ENCODE measurements at places on chromosomes 11 and 22. TPM values are rescaled to one million over a fixed set of nuclear protein-coding genes. Genes with fewer than 3 reads are reported as not detected.

GRCh38 chr11:61473370-61474012 lies 35.1 kb upstream of the LRRC10B start:
- no peak for DNase-seq

- no peak for DNase-seq
Observed at GRCh38 chr22:44426981-44427380, 71.1 kb downstream of the RTL6 start.

GRCh38 chr22:44940130-44940529 lies 69.7 kb downstream of the PHF21B start:
- no peak for DNase-seq

DNA sequence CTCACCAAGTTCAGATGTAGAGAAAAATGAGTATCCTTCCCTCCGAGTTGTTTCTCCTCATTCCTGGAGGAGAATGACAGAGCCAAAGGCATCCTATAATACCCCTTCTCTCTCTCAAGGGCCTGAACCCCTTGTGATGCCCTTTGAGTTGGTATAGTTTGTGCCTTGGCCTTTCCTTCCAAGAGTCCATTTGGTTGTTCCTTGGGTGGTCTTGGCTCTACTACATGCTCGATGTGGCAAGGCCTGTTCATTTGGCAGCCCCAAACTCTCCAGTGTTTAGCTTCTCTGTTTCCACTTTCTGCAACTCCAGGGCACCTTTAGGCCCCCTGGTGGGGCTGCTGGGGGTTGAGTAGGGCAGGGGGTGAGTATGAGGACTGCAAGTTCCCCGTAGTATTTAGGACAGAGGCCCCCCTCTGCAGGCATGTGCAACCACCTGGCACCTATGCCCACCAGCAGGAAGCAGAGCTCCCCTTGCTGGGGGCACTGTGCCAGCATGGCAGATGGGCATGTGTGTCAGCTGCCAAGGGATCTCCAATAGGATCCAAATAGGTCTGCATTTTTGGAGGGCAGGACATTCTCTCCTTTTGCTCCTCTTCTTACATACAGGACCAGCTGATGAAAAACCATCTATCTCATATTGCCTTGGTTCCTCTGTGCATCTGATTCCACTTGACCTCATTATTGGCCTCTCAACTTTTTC lies 217.2 kb upstream of the CADM1 start:
- DNase-seq: no peak

DNA sequence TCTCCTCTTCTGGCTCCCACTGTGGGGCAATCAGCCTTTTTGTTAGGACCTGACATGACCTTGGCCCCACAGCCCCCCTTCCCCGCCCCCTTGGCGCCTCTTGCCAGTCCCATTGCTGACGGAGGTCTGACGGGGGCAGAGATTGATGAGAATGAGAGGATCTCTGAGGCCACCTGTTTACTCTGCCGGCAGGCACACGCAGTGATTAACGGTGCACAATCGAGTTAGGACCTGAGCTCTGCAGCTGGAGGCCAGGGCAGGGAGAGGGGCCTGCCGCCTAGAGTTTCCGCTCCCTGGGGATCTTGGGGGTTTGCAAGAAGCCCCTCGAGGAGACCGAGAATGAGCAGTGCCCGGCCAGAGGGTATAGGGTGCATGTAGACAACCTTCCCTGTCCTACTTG lies 6.8 kb upstream of the CHRM1 start:
- DNase-seq: peak; percentile 76

DNA sequence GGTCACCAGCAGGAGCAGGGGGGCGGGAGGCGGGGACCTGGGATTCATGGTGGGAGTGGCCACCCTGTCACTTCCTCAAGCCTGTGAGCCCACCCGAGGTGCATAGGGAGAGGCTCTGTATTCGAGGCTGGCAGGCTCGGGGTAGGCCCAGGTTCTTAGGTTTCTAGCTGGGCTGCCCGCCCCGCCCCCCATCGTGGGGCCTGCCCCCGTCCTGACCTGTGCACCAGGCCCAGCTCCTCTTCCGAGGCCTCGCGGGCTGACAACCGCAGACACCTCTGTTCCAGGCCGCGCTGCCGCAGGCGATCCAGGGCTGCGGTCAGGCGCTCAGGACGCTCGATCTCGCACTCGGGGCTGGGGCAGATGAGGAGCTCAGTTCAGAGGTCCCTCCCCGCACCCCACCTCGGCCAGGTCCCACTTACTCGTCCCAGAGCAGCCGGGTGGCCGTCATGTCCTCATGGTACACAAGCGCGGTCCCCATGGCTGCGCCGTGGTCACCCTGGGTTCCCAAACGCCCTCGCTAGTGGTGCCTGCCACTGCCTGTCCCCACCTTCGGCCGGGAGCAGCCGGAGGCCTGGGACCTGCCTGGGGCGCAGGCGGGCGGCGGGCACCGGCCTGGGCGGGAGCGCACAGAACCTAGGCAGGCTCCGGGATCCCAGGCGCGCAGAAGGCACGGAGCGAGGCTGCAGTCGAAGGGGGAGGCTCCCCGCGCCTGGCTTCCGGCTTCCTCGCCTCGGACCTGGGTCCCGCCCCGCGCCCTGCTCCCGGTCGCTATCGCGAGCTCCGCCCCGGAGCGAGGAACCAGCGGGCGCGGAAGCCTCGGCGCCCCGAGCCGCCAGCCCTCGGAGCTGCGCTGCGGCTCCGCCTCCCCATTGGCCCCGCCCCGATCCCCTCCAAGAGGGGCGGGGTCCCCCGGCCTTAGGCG lies at the start of gene HDAC10:
HDAC10 (minus strand) TSS at position 711 of the 922 bp plus-strand sequence; CDS start at position 478, 233 bp downstream.
- peak; percentile 92 for DNase-seq

DNA sequence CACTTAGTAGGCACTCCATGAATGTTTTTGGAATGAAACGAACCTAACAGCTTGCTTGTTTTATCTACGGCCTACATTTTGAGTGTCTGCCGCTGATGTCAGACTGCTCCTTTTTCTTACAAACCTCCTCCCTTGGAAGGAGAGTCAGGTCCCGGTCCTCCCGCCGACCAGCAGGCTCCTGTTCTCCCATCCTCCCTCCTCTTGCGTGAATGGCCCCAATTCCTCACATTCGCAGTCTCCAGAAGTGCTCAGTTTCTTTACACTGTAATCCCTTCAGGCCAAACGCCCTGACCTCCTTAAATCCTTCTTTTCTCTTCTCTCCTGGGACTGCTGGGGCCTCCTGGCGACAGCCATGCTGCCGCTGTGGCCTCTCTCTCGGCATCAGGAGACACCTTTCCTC lies 82.6 kb upstream of the CSNK2A3 start:
- no peak for DNase-seq

GRCh38 chr22:11253000-11253511 lies 4274.9 kb upstream of the OR11H1 start:
- no peak for DNase-seq

DNA sequence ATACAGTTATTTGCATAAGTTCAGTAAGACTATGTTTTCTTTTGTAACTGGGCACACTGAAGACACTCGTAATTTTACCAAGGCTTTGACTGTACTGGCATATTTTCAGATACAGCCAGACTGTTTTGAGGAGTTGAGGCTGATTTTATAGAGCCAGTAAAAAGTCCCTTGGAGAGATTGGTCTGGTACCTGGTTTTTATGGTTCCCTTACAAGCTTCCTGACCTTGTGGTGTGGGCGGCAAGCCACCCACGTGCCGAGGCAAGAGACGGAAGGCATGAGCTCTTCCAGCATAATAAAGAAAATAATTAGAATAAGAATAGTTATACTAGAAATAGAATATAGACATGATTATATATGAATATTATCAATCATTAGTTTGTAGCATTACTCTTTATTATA lies 11.3 kb upstream of the GSTP1 start:
- DNase-seq: no peak

DNA sequence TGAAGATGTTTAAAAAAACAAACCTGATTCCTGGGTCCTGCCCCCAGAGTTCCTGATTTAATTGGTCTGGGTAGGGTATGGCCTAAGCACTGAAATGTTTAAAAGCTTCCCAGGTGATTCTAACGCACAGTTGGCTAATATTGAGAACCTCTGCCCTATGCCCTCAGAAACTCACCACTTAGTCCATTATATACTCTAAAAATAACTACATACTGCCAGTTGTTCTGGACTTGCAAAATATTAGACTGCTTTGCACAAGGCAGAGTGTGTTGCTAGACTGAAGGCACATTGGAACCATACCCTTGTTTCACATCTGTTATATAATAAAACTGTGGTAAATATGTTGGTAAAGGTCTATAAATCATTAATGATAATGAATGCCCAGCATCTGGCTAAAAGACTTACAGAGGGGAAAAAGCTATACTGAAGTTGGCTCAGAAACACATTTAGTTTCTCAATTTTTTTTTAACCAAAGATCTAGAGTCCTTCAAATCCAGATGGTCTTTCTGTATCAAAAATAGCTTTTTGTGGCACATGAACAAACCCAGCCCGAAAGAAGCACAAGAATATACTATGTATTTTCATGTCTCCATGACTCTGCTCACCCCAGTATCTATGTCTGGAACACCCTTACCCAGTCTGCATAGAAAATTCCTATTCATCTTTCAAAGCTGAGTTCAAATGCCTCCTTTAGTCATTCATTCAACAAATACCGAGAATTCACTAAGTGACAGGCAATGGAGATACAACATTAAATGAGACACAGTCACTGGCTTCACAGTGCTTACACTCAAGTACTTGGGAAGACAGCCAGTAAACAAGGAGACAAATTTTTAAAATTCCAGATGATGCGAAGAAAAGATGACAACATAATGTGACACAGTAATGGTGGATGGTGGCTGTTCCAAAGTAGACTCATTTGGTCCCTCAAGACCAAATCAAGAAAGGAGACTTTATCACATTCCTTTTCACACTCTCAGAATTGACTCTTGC lies 44.1 kb downstream of the RBFOX2 start:
- DNase-seq: no peak

DNA sequence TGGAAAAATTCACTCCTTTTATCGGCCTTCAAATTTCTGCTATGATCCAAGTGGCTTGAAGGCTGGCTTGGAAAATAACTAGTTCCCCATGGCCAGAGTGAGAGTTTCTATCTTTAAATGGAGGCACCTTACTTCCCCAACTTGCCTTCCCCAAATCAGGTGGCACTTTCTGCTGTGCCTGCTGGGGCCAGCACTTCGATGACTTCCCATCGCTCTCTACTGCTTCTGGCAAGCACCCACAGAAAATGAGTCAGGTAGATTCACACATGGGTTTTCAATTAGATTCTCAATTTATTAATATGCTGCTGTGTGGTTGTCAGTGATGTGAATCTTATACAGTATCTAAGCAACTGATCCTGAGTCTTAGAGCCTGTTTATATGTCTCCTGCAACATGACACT lies 398.8 kb upstream of the RAG2 start:
- no peak for DNase-seq

GRCh38 chr11:11250470-11250869 lies 102.6 kb downstream of the CSNK2A3 start:
- no peak for DNase-seq

DNA sequence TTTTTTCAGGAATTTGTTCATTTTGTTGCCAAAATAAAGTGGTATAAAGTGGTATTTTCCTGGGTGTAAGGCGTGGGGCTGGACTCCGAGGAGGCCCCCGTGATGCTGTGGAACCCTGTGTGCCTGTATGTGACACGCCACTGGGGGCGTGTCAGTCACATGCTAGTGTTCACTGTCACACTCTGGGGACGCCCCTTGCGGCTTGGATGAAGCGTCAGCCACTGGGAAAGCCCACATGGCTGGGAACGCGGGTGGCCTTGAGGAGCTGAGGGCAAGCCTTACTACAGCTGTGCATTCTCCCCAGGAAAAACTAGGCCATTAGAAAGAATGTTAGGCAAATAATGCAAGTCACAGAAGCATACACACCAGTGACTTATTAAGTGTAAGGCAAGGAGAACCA lies 77.0 kb upstream of the SLC25A18 start:
- peak; percentile 25 for DNase-seq

GRCh38 chr11:110186456-110186855 lies 93.3 kb downstream of the ZC3H12C start:
- DNase-seq: no peak

DNA sequence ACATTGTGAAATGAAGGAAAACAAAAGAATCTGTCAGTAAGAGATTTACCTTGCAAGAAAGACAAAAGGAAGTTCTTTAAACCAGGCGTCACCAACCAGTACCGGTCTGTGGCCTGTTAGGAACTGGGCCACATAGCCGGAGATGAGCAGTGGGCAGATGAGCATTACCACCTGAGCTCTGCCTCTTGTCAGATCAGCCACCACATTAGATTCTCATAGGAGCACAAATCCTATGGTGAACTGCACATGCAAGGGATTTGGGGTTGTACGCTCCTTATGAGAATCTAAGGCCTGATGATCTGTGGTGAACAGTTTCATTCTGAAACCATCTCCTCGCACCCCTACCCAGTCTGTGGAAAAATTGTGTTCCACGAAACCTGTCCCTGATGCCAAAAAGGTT lies 108.2 kb downstream of the CYP2R1 start:
- DNase-seq: no peak

DNA sequence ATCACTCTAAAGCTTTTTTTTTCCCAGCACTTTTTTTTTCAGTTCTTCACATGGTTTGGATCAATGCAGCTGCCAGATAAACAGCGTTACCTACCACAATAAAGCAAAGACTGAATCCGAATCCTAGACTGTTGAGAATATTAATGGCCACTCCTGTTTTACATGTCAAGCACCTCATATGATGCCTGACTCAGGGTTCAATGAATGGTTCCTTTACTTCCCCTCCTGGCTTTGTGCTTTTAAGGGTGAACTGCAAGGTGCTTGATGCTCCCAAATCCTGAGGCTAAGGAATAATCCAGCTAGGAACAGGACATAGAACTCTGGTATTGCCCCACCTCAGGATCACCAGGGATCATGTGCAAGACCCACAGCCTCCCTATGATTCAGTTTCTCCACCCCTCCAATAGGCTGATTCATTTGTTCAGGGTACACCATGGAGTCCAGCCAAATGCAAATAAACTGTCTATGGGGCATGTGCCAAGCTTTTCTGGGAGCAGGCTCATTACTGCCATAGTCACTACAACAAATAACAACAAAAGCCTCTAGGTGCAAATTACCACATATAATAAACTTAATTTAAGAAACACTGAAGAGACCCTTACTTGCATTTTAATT lies 104.3 kb downstream of the GAB2 start:
- DNase-seq: no peak

DNA sequence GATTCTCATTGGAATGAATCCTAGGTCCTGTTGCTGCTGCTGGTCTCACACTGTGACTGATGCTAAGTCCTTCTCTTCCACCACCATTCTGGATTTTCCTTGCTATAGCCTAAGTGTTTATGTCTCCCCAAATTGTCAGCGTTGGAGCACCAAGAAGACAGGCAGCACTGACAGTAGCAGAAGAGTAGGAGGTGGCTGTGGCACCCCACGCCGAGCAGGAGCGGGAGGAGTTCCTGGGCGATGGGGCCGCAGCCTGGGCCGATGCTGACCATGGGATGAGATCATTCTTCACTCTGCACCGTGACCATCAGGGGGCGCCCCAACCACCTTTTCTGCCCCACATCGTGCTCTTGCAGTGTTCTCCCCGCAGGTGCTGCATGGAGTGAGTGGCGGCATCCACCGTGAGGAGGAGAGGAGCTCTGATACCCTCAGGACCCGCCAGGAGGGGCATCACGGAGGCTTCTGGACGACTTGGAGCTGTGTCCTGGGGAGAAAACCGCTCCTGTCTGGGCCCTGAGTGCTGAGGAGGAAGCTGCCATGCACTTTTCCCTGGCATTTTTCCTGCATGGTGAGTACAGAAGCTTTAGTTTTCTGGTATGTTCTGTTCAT lies 57.0 kb downstream of the LRRC74B start:
- DNase-seq: peak; percentile 85

- no peak for DNase-seq
Observed at GRCh38 chr11:111253131-111253530, 7.6 kb downstream of the POU2AF2 start.

Gene MPZL3
- 10.0 TPM for total RNA-seq

Gene PES1
- 68.4 TPM for total RNA-seq

Gene OR52N4
- 0.60 TPM for total RNA-seq

Gene INPP5J
- total RNA-seq: 6.2 TPM

Gene SLC2A11
- 28.9 TPM for total RNA-seq

Gene UPK2
- not detected for total RNA-seq

Gene TYR
- not detected for total RNA-seq

Gene SCN2B
- 0.25 TPM for total RNA-seq

Data from kidney (tissue), 22 donors.